ENCODE measurements at places on chromosomes 13 and 19. TPM values are rescaled to one million over a fixed set of nuclear protein-coding genes. Genes with fewer than 3 reads are reported as not detected.

Gene PRSS57
- not detected for total RNA-seq

Gene LAIR1
- not detected for total RNA-seq

Gene MLNR
- total RNA-seq: not detected

DNA sequence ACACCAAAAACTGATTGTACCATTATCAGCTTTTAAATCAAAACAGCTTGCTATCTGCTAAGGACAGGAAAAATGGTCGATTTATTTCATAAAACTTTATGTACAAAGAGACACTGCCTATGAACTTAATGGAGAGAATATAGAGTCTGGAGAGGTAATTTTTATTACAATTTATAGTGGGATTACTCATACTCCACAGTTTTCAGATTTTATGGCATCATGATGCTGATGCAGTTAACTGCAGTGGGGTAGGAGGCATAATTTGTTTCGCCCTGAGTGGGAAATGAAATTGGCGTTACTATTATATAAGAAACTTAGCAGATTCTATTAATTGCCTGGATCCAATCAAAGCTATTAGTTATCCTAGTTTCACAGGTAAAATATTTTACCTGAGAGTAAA is 301.4 kb downstream of the KLF12 start:
- no peak for DNase-seq

All from endothelial cell of umbilical vein (primary cell).